SK-N-MC (cell line): ENCODE measurements at places on chromosomes 5 and 9.
A peak's percentile ranks its signal among the peaks of the same experiment; 100 is the strongest.

- no peak for DNase-seq
Measured at GRCh38 chr5:159785656-159786055, 130.6 kb upstream of the ADRA1B start.

DNA sequence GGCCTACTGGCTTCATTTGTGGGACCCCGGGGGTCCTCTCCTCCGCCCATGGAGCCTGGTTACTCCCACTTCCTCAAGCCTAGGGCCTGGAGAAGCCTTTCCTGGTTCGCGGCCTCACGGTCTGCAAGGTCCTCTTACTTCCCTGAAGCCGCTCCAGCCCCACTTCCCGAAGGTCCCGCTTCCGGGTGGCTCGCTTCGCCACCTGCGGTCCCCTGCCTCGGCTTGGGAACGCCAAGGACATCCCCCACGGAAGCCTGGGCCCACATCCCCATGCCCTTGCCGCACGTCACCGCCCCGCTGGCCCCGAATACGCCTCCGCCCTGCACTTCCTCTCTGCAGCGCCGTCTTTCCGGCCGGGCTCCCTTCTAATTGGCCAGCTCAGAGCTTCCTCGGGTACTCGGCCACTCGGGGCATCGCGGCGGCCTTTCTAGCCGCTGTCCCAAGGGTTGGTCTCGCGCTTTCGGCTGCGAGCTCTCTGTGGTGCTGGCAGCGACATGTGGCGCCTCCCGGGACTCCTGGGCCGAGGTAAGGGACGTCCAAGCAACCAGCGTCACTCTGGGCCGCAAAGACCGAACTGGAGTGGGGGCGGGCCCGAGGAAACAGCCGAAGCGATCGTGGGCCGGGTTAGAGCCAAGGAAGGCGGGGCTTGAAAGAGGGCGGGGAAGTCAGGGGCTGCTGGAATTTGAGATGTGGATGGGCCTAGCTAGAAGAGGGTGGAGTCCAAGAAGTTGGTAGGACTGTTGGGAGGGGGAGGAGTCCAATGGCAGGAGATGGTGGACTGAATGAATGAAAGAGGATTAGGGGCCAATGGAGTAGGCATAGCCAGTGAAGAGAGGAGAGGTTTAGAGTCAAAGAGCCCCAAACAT, at the start of gene DELE1:
DELE1 (plus strand) TSS at position 424 of the 866 bp plus-strand sequence; CDS start at position 495, 71 bp downstream.
- peak; percentile 62 for DNase-seq

DNA sequence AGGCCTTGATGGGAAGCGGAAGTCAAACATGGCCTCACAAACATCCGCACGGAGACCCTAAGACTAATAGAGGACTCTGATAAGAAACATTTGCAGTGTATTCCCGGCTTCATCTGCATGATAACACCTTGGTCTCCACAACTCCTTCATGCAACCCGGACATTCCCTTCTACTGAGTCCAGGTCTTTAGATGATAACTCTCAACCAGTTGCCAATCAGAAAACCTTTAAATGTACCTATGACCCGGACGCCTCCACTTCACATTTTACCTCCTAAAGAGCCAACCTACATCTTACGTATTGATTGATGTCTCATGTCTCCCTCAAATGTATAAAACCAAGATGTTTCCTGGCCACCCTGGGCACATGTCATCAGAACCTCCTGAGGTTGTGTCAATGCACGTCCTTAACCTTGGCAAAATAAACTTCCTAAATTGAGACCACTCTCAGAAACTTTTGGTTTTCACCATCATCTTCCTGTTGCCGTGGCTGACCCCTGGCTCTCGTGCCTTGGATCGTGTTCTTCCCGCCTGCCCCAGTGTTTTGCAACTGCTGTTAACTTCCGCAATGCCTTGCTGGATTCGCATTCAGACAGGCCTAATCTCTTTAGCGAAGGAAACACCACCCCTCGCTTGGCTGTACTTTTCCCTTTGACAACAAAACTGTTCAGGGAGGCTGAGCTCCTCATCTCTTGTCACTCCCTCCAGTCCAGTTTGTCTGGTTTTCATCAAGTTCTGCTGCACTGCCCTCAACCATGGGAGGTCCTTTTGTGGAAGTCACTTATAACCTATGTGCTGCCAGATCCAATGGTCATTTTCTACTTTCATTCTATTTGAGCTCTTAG, 1.1 kb upstream of the DAP start:
- no peak for DNase-seq

DNA sequence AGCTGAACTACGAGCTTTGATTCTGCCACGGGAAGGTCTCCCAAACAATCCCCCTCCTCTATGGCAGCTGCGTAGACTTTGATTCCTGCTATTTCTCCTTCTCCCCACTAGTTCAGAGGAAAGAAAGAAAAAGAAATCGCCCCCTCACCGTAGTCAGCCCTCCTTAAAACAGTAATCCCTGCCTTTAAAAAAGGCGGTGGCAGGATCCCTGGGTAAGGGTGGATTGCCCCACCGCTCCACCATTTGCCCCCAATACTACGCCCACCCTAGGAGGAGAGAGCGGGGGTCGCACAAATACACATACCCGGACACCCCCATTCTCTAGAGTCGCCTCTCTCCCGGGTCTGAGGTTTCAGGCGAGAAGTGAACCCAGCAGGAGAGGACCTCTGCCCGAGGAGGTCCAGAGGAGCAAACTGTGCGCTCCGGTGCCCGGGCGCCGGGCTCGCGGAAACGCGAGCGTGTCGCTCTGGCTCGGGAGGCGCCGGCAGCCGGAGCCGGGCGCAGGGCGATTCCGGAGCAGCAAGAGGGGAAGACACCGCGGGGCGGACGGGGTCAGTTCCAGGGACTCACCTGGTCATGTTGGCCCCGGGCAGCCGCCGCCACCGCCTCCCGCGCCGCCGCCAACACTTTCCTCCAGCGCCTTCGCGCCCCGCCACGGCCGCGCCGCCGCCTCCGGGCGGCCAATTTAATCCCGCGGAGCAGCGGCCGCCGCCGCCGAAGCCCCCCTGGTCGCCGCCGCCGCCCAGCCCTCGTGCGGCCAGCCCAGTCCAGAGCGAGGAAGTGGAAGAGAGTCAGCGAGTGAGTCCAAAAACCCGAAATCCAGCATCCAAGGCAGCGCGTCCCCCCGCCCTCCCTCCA, 1057.7 kb upstream of the DMAC1 start:
- no peak for DNase-seq

GRCh38 chr9:121811140-121811539, 159.7 kb downstream of the DAB2IP start:
- no peak for DNase-seq

- no peak for DNase-seq
Measured at GRCh38 chr9:29873579-29873978, 2300.3 kb upstream of the C9orf72 start.

DNA sequence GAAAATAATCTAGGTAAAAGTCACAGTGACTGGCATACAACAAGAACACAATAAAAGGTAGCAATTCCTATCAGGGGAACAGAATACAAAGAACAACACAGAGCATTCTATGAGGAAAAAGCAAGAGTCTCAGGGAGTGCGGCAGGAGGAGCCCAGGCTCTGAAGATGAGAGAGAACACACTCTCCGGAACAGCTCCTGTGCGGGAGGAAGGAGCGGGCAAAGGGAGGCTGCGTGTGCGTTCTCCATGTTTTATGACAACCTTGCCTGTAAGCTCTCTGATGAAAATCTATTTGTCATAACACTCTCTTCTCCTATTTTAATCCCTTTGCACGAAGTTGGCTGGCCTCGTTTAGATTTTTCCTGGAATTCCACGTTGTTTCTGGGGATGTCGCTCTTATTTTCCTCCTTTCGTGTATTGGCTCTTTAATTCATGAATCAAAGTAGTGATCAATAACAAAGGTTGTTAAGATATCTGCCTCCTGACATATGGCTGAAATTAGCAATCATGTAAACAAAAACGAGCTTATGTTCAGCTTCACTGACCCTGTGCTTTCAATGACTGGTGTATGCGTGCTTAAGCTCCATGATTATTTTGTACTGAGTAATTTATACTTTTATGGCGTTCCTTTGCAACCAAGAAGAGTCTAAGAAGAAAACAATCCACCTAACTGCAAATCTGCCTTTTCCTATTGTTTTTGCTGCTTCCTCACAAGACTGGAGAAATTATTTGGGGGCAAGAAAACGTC, 109.5 kb downstream of the MYO10 start:
- DNase-seq: no peak

- no peak for DNase-seq
Measured at GRCh38 chr9:134592018-134592818, 49.4 kb upstream of the COL5A1 start.

GRCh38 chr9:36728651-36729520, 156.2 kb downstream of the MELK start:
- peak; percentile 20 for DNase-seq

DNA sequence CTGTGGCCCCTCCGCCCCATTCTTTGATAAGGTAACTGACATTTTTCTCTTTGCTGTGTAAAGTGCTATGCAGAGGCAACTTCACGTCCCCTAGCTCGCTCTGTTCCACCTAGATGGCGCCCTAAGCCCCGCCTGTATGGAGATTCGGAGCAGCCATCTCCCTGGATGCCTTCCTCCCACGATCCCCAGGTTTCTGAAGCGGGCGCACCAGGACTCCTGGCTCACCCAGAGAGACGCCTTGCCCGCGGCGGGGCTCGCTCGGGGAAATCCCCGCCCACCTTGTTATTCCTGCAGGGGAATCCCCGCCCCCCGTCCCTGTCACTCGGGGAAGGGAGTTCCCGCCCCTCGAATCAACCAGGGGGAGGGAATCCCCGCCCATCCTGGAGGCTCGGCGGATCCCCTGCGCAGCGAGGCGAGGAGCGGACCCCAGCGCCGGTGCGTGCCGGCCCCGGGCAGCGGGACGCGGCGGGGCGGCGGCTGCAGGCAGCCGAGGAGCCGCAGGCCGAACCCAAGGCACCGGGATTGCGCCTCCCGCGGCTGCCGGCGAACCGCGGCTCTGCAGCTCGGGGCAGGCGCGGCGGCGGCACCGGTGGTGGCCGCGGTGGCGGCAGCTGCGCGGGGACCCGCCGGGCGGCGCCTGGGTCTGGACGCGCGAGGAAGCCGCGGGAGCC, at the start of gene PDZD2:
PDZD2 (plus strand) TSS at position 384 of the 671 bp plus-strand sequence.
- peak; percentile 2 for DNase-seq

GRCh38 chr5:142769251-142769792, 855 bp upstream of the ARHGAP26 start:
- no peak for DNase-seq

DNA sequence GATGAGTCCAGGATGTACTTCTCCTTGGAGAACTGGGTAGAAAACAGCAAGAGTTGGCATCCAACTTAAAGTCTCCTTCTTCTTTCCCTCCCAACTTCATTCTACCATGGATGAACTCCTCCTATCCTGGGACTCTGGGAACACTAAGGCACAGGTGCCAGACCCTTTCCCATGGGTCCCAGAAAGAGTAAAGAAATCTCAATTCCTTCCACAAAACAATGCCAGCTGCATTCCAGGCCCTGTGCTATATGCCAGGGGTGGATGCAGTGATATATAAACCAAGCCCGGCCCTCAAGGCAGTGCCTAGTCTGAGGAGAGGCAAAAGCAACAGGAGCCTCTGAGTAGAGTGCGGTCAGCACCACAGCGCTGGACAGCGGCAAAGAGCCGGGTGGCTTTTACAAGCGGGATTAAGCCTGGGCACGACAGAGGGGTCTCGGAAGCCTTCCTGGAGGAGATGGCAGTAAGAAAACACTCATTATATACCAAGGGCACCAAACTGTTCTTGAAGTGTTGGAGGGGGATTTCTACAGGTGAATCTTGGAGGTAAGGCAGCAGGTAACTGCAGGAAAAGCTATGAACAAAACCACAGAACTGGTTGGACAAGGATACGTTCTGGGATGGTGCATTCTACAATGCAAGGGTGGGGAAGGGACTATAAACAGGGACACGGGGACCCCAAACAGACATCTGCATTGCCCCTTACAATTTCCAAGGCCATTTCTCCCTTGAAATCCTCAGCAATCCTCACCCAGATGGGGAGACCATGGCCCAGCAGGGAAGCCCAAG, 16.4 kb upstream of the TOR2A start:
- no peak for DNase-seq

GRCh38 chr9:134551176-134551575, 90.4 kb upstream of the COL5A1 start:
- no peak for DNase-seq

DNA sequence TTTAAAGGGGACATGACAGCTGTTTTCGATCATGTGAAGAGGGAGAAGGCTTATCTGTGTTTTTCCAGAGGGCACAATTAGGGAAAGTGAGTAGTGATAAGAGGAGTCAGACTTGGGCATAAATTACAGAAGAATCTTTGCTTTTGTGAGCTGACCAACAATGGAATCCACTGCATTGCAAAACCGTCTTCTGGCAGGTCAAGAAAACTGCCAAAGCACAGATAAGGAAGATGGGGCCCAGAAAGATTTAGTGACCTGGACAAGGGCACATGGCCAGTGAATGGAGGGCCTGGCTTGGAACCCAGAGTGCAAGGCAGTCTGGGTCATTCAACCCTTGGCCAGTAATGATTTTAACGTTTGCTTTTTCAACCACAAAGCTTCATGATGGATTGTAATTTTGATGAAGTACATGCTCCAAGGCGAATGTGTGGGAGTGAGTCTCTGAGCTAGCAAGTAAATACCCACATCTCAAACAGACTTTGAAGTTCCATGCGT, 153.2 kb upstream of the MAST4 start:
- DNase-seq: no peak

DNA sequence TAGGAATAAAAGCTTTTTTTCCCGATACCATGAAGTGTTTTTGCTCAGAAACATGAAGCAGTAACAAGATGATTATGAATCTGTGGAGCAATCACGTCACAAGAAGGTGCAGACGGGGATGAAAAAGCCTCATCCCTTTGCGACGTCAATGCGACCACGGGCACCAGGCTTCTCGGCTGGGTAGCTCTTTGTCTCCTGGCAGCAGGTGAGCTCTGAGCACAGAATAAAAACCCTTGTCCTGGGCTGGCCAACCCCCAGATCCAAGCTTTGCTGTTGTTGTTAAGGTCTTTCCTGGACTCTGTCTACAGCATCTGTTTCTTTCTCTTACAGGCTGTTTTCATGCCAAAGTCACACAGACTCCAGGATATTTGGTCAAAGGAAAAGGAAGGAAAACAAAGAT, 113.8 kb downstream of the ANKRD18B start:
- no peak for DNase-seq

DNA sequence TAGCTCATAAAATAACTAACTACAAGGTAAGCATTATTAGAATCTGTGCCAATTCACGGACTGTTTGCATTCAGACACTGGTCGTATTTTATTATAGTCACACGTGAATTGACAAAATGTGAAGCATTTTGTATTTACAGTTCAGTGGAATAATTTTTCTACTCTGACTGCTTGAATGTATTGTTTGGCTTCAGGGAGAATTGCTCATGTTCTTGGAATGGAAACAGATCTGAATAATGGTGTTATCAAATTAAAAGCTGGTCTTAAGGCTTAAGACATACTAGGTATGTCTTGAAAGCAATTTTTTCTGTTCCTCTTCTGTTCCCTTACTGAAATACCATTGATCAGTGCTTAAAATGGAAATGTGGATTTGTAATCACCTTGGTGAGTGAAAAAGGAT, 543.7 kb upstream of the TLE4 start:
- DNase-seq: no peak

GRCh38 chr9:112502175-112502946, 15.7 kb downstream of the KIAA1958 start:
- no peak for DNase-seq

DNA sequence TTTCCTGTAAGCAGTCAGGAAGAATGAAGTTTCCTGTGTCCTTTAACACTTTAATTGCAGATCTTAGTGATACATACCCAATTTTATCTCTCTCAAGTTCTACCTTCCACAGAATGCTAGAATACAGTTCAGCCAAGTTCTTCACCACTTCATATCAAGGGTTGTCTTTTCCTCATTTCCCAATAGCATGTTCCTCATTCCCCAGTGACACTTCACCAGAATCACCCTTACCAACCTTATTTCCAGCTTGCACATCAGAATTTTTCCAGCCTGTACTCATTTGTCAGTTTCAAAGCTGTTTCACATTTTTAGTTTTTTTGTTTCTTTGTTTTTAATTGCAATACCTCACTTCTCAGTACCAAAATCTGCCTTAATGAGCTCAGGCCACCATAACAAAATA, 126.1 kb downstream of the ESM1 start:
- no peak for DNase-seq
